Right atrium auricular region (tissue), 2 donors: ENCODE measurements at places on chromosomes 7 and 10. TPM values are rescaled to one million over a fixed set of nuclear protein-coding genes. Genes with fewer than 3 reads are reported as not detected.
A peak's percentile ranks its signal among the peaks of the same experiment; 100 is the strongest.

- DNase-seq = no peak
Measured at GRCh38 chr10:62843600-62843999, 27.4 kb upstream of the EGR2 start.

- DNase-seq = peak; percentile 76
Measured at GRCh38 chr7:92717993-92718716, 118.2 kb downstream of the CDK6 start.

- peak; percentile 85 for DNase-seq
Measured at GRCh38 chr7:1054861-1055450, 10.6 kb downstream of the GPR146 start.

- no peak for DNase-seq
Measured at GRCh38 chr10:28970231-28970630, 292.9 kb downstream of the BAMBI start.

- DNase-seq = no peak
Measured at GRCh38 chr7:94510582-94511496, 1.2 kb downstream of the CASD1 start.

Gene HSPA14
- 9.7 TPM for total RNA-seq

Gene PRLHR
- total RNA-seq = not detected

Gene KCNMA1
- total RNA-seq = 2.3 TPM

Gene LRRC4
- total RNA-seq = 2.9 TPM
